ENCODE measurements at places on chromosomes 6 and 20.
A peak's percentile ranks its signal among the peaks of the same experiment; 100 is the strongest.

- no peak for DNase-seq
Measured at GRCh38 chr6:156511051-156511450, 266.1 kb upstream of the ARID1B start.

GRCh38 chr6:79868098-79868722 lies 79.1 kb downstream of the ELOVL4 start:
- DNase-seq: no peak

- no peak for DNase-seq
Measured at GRCh38 chr6:42783876-42784642, 2.2 kb downstream of the BICRAL start.

GRCh38 chr6:154969796-154970195 lies 25.3 kb upstream of the TIAM2 start:
- DNase-seq: no peak

DNA sequence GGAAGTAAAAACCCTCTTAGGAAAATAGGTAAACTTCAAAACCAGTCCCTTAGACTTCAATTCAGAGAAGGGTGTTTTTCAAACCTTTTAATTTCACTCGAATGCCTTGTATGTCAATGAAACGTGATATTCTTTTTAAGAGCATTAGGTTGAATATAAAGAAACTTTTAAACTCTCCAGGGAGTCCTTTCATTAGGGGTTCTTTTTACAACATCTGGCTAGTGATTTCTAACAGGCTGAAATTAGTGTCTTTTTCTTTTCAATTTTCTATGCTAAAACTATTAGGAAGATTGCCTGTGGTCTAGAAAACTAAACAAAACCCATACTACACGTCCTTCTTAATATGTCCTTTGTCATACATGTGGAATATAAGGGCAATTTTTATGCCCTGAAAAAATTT lies 569.7 kb upstream of the CITED2 start:
- no peak for DNase-seq

- no peak for DNase-seq
Measured at GRCh38 chr6:87029711-87030314, 65.1 kb downstream of the CGA start.

DNA sequence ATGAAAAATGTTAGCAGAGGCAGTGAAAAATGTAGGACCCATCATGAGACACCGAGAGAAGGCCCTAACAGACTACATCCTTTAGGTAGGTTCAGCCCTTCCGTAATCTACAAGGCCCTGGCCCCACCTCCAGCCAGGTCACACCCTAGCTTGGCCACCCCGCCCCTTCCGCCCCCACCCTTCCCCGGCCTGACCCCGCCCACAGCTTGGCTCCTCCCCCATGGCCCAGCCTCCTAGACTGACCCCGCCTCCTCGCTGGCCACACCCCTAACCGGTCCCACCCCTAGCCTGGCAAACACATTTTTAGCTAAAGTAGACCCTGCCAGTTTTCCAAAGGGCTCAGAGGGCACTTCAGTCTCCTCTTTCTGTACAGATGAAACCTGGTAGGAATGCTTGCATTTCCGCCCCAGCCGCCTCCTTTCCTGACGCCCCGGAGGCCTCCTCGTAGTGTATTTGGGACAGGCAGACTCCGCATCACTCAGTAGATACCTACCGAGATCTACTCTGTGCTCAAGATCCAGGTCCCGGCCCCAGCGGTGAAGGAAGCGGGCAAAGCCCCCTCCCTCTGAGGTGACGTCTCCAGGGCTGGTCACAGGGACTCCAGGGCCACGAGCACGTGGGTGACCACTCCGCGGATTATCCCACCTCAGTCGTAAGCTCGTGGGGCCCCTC lies 443.5 kb downstream of the PREX1 start:
- no peak for DNase-seq

- no peak for DNase-seq
Measured at GRCh38 chr20:30286157-30286556, 971.3 kb upstream of the DEFB115 start.

- no peak for DNase-seq
Measured at GRCh38 chr6:153553627-153554026, 422.5 kb upstream of the RGS17 start.

- no peak for DNase-seq
Measured at GRCh38 chr20:34129518-34130162, 17.6 kb upstream of the EIF2S2 start.

GRCh38 chr20:61978491-61978890 lies 87.2 kb downstream of the TAF4 start:
- peak; percentile 36 for DNase-seq

GRCh38 chr6:144886682-144887081 lies 601.5 kb downstream of the UTRN start:
- no peak for DNase-seq

- no peak for DNase-seq
Measured at GRCh38 chr6:91569071-91569470, 982.2 kb upstream of the MAP3K7 start.

DNA sequence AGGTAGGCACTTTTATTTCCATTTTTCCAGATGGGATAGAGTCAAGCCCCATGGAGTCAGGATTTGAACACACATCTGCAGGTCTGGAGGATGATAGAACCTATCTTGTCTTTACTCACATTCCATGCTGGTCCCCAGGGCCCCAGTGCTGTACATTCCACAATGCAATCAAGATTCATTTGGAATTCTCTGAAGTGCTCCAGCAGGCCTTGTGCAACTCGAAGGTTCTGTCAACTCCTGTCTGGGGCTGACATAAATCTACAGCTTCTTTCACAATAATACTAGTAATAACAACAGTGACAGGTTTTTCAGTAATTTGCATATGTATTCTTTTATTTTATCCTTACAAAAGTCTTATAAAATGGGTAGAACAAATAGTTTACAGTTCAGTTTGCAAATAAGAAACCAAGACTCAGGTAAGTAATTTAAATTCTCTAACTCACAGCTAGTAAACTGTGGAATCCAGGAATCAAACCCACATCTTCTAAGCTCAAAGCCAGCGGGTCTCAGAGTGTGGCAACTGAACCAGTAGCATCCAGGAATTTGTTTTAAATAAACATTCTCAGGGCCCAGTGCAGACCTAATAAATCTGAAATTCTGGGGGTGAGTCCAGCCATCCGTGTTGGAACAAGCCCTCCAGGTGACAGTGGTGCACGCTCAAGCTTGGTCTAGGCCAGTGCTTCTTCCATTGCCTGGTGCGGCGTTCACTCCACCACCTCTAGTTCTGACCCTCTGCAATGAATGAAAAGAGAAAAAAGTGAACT lies 137.0 kb upstream of the TNFAIP3 start:
- no peak for DNase-seq

- no peak for DNase-seq
Measured at GRCh38 chr6:157967486-157967885, 14.2 kb upstream of the SYNJ2 start.

DNA sequence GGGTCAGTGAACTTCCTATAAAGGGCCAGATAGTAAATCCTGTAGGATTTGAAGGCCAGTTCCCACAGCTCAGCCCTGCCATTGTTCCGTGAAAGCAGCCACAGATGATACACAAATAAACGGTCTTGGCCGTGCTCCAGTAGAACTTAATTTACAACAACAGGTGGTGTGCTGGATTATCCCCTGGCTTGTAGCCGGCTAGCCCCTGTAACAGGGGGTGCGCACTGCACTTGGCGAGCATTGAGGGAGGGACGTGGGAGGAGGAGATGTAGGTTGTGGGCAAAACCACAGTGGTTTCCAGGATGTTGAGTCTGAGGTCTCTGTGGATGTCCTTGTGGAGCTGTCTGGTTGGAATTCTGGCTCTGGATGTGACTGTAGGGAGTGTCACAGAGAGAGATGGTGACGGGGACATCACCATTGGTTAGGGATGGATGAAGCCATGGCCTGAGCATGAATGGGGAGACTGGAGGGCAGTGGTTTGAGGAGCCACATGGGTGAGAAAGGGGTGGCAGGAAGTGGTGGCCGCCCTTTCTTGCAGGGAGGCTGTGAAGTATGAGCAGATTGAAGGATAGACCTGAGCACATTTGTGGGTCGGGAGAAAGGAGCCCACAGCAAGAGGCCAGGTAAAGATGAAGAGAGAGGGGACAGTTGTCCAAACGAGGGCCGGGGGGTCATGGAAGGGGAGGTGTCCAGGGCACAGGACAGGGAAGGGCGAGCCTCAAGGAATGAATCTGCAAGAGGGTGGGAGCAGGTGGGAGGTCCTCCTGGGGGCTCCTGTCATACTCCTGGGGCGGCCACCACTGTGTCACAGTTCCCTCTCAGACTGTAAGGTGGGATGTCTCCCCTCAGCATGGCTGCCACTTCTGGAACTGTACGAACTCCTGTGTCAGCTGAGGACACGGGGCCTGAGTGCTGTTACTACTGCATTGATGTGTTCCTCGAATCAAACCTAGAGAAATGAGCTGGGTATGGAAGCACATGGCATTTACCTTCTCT lies 53.6 kb downstream of the CDH26 start:
- DNase-seq: no peak

DNA sequence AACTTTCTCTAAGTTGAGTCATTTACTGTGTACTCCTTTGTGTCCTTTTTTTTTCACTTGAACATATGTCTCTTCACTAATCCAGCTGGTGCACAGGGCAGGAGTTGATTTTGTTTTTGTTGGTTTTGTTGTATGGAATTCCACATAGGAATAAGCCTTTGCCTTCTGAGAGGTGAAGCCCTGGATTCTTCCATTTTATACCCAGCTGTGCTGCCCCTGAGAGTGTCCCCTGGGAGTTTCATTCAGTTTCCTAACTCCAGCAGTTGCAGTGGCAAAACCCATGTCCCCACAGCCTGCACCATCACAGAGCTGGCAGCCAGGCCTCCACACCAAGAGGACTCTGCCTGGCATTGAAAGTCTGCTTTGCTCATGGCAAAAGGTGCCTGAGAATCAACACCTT lies 107.3 kb upstream of the SYNDIG1 start:
- no peak for DNase-seq

- DNase-seq: no peak
Measured at GRCh38 chr6:24547243-24547642, 52.5 kb downstream of the ALDH5A1 start.

DNA sequence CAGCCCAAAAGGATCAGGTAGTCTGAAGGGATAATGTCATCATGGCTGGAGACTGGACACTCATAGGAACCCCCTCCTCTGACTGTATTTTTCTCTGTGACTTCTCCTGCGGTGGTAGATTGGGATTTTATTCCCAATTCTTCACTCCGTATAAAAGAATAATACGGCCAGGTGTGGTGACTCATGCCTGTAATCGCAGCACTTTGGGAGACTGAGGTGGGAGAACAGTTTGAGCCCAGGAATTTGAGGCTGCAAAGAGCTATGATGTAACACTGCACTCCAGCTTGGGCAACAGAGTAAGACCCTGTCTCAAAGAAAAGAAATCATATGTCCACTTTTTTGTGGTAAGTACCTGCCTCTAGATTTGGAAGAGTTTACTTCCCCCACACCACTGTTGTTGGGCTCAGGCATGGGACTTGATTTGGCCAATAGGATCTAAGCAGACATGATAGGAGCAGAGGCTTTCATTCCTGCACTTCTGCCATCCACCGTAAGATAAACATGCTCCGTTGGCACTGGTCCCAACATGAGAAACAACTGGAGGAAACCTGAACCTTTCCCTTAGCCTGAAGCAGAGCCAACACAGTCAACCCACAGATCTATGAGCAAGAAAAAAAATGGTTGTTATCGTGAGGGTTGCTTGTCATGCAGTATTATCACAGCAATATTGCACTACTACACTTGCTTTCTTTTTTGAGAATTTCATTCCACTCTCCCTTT lies 82.0 kb downstream of the JPH2 start:
- DNase-seq: no peak

- DNase-seq: no peak
Measured at GRCh38 chr20:63344616-63345327, 16.4 kb downstream of the CHRNA4 start.

GRCh38 chr6:66199171-66199570 lies 492.1 kb upstream of the EYS start:
- no peak for DNase-seq
